ENCODE measurements at places on chromosomes 6 and 20. TPM values are rescaled to one million over a fixed set of nuclear protein-coding genes. Genes with fewer than 3 reads are reported as not detected.

RNF217 gene
- total RNA-seq: 8.9 TPM

LAMA2 gene
- total RNA-seq: 3.6 TPM

MYLK2 gene
- total RNA-seq: 0.22 TPM

TRAPPC3L gene
- not detected for total RNA-seq

DNMT3B gene
- total RNA-seq: 1,016 TPM

GCNT2 gene
- total RNA-seq: 54.3 TPM

KCNB1 gene
- total RNA-seq: 0.59 TPM

TRIM31 gene
- total RNA-seq: not detected

FKBP1C gene
- total RNA-seq: 0.74 TPM

NEURL2 gene
- 5.2 TPM for total RNA-seq

HMGN4 gene
- total RNA-seq: 66.4 TPM

KHDC1L gene
- total RNA-seq: not detected

SPATS1 gene
- total RNA-seq: not detected

COL21A1 gene
- 3.1 TPM for total RNA-seq

RCAN2 gene
- 8.1 TPM for total RNA-seq

HLA-DQA1 gene
- total RNA-seq: not detected

KLC4 gene
- 27.7 TPM for total RNA-seq

GLP1R gene
- 2.6 TPM for total RNA-seq

FILIP1 gene
- total RNA-seq: 5.0 TPM

RFX6 gene
- total RNA-seq: not detected

PHACTR3 gene
- not detected for total RNA-seq

MCHR2 gene
- total RNA-seq: not detected

RAET1L gene
- not detected for total RNA-seq

SLC32A1 gene
- 0.33 TPM for total RNA-seq

SLC52A3 gene
- 3.9 TPM for total RNA-seq

RAB23 gene
- total RNA-seq: 17.5 TPM

SYCP2 gene
- 0.69 TPM for total RNA-seq

FAM83C gene
- total RNA-seq: not detected

ARHGAP18 gene
- 4.5 TPM for total RNA-seq

All from H1 (cell line).